H4 (cell line): ENCODE measurements at places on chromosomes 3 and 15. TPM values are rescaled to one million over a fixed set of nuclear protein-coding genes. Genes with fewer than 3 reads are reported as not detected.

DNA sequence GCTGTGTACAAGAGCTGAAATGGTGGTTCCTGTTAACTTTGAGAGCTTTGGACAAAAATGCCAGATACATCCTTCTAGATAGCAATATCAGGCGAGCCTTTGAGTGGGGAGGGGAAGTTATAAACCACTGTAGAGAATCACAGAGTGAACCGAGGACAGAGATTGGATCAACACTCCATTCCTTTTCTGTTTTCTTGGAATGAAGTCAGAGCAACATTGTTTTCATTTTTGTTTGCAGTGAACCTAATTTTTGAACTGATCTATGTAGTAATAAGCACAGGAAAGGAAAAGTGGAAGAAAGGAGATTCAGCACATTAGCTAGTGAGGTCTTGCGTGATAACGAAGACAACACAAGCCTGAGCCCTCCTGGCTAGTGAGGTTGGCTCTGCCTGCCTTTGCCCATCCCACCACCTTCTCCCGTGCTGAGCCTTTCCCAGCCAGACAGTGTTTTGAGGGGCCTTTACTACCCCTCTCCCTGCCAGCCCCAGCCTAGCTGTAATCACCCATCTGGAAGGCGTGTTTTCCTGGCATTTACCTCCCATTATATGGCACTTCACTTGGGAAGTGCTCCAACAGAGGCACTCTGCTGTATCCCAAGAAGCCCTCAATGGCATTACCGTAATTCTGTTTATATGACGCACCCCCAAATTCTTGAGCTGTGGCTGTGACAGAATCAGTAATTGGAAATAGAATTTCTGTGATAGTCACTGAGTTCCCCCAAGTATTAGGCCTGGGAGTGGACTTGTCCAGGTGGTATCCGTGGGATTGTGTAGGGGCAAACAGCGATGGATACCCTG, 129.8 kb downstream of the CACNA1D start:
- DNase-seq = no peak

CAV3 gene
- total RNA-seq = not detected in 2 replicates

- DNase-seq = no peak
Measured at GRCh38 chr3:159977295-159977694, 11.3 kb upstream of the IL12A start.

- DNase-seq = peak; percentile 79
Measured at GRCh38 chr3:12868039-12869034, 27.0 kb upstream of the RPL32 start.

GPR62 gene
- total RNA-seq = not detected in 2 replicates

CCDC71 gene
- total RNA-seq = 24.1 and 25.4 TPM in 2 replicates

DNA sequence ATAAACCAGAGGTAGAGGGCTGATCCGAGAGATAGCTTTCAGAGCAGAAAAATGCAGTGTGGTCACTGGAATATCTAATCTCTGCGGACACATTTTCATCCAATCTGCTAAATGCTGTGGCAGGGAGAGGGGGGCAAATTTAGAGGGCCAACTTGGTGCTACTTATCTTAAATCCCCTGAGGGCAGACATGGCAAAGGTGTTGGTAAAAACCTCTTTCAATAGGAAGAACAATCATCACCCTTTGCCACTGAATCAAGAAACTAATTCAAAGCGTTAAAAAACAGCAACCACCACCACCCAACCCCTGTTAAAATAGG, 152.9 kb downstream of the MECOM start:
- no peak for DNase-seq

CATSPER2 gene
- total RNA-seq = not detected in 2 replicates

DNA sequence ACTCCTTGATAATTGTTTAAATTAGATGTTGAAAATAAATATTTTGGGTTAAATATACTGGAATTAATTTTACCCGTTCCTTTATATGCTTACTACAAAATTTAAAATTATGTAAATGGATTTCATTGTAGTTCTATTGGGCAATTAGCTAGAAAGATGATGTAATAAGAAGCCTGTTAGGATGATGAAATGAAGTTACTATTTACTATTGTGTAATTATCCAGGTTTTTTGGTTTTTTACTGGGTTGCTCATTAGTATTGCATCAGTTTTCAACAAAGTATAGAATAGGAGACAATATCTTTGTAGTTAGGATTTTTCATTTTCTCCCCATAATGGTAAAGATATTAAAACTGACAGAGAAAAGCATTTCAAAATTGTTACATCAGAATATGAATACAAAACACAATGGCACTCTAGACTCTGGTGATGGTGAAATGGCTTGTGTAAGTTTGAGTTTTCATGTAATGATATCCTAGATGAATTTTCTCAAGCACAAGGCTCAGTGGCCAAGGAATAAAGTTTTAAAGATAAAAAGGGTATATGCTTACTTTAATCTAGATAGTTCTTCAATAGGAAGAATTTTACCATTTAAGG, 222.0 kb downstream of the P3H2 start:
- DNase-seq = no peak

PLA2G4E gene
- total RNA-seq = not detected in 2 replicates

DNA sequence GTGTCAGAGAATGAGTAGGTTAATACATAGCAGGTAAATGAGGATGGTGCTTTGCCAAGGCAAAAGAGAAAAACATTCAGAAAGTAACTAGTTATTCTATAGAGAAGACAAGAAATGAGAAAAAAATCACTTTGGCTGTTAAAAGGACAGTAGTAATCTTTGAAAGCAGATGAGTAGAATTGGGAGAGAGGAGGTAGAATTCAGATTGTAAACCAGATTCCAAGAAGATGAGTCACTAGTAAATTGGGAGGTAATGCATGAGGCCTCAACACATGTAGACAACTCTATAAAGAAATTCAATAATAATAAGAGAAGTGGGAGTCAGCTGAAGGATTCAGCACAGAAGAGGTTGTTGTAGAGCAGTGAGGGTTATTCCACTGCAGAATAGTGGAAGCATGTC, 81.4 kb downstream of the MBNL1 start:
- DNase-seq = no peak
